ENCODE measurements at places on chromosomes 2 and 18. TPM values are rescaled to one million over a fixed set of nuclear protein-coding genes. Genes with fewer than 3 reads are reported as not detected.

EPHA4 gene
- 19.8 TPM for total RNA-seq

PLEKHB2 gene
- 59.7 TPM for total RNA-seq

HNRNPLL gene
- 23.2 TPM for total RNA-seq

CRYBA2 gene
- not detected for total RNA-seq

POTEJ gene
- total RNA-seq = not detected

GREB1L gene
- total RNA-seq = 7.5 TPM

NPPC gene
- not detected for total RNA-seq

SP140 gene
- 0.47 TPM for total RNA-seq

PDCL3 gene
- total RNA-seq = 27.3 TPM

SULT1C3 gene
- not detected for total RNA-seq

MSTN gene
- total RNA-seq = not detected

SOX11 gene
- 1.7 TPM for total RNA-seq

EVX2 gene
- not detected for total RNA-seq

FLACC1 gene
- total RNA-seq = 8.1 TPM

KCMF1 gene
- 89.9 TPM for total RNA-seq

CYP27C1 gene
- not detected for total RNA-seq

ICOS gene
- total RNA-seq = 0.27 TPM

ALPG gene
- total RNA-seq = not detected

C2orf42 gene
- 8.9 TPM for total RNA-seq

MEP1B gene
- not detected for total RNA-seq

UGT1A4 gene
- total RNA-seq = not detected

CPLX4 gene
- not detected for total RNA-seq

TNFRSF11A gene
- total RNA-seq = 5.0 TPM

DSG1 gene
- total RNA-seq = 1.0 TPM

CACNB4 gene
- total RNA-seq = 0.31 TPM

RMDN2 gene
- 4.9 TPM for total RNA-seq

KCNJ3 gene
- 0.77 TPM for total RNA-seq

PLB1 gene
- 0.96 TPM for total RNA-seq

KYNU gene
- 1.8 TPM for total RNA-seq

ANTXR1 gene
- 75.2 TPM for total RNA-seq

ATP6V1C2 gene
- 0.32 TPM for total RNA-seq

NOTO gene
- not detected for total RNA-seq

DTNA gene
- total RNA-seq = 164 TPM

MRO gene
- total RNA-seq = 1.4 TPM

KANSL1L gene
- 13.6 TPM for total RNA-seq

MOCOS gene
- 1.0 TPM for total RNA-seq

GPR39 gene
- not detected for total RNA-seq

PGAP1 gene
- total RNA-seq = 7.6 TPM

TMEM237 gene
- total RNA-seq = 14.6 TPM

SIX2 gene
- total RNA-seq = 0.42 TPM

ATF2 gene
- 17.1 TPM for total RNA-seq

CCDC68 gene
- total RNA-seq = 2.5 TPM

SMYD1 gene
- 539 TPM for total RNA-seq

SULT1C2 gene
- total RNA-seq = 0.65 TPM

ASB18 gene
- total RNA-seq = 19.3 TPM

LYPD6 gene
- total RNA-seq = 0.31 TPM

ACMSD gene
- not detected for total RNA-seq

SLC9A4 gene
- not detected for total RNA-seq

HTR2B gene
- total RNA-seq = 0.32 TPM

DPP10 gene
- total RNA-seq = not detected
